Hepatic stellate cell (primary cell): ENCODE measurements at places on chromosomes 1 and 21.

- DNase-seq: no peak
Measured at GRCh38 chr1:1144122-1144842, 28.4 kb upstream of the C1orf159 start.

DNA sequence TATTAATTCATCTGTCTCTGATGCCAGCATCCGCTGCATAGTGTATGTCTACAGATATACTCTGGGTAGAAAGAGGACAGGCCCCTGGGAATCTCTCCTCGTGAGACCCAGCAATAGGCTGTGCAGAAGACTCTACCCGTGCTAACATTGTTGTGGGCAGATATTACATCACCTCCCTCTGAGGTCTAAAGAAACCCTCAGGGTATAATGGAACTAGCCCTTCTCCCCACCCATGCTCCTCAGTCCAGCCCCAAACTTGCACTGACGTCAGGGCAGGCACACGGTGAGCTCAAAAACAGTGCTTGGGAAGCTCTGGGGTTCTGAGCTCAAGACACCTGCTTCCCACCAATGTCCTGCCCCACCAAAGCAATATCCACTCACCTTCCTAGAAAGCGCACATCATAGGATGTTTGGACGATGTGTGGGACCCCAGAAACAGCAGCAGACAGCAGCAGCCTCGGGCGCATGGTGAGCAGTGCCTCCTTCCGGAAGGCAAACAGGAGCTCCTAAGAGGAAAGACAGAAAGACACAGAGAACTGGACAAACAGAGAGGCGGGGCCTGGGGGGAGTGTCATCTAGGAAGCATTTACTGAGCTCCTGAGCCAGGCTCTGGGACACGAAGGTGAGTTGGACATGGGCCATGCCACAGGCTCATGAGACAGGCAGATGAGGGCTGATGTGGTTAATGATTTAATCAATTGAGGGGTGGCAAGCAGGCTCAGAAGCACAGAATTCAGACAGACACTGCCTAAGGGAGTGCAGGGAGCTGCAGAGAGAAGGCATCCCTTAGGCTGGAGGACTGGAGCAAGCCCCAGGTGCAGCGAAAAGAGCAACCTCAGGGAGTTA lies 4.8 kb downstream of the OVGP1 start:
- no peak for DNase-seq

GRCh38 chr1:178541829-178542553 lies 29.1 kb downstream of the TEX35 start:
- DNase-seq: peak; percentile 46

GRCh38 chr1:3880429-3881192 lies 19.5 kb downstream of the C1orf174 start:
- no peak for DNase-seq

DNA sequence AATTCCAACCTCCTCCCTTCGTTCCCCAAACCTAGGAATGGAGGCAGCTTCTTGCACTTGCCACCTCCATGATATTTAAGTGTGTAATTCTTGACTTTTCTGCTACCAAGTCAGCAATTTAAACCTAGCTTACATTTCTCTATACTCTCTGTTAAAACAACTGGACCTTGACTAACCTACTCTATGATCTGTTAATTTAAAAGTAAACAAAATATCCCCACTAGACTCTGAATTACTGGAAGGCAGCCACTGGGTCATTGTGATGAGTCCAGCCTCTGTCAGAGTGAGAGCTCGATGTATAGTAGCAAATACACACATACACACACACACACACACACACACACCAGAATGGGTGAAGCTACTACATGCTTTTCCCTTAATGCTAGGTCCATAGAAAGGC lies 40.0 kb upstream of the DHCR24 start:
- DNase-seq: no peak

- DNase-seq: no peak
Measured at GRCh38 chr1:156682166-156682890, 5.1 kb upstream of the NES start.

GRCh38 chr1:209552406-209553264 lies 30.9 kb upstream of the CAMK1G start:
- DNase-seq: no peak

- DNase-seq: no peak
Measured at GRCh38 chr1:151502859-151503780, 8.1 kb upstream of the CGN start.

DNA sequence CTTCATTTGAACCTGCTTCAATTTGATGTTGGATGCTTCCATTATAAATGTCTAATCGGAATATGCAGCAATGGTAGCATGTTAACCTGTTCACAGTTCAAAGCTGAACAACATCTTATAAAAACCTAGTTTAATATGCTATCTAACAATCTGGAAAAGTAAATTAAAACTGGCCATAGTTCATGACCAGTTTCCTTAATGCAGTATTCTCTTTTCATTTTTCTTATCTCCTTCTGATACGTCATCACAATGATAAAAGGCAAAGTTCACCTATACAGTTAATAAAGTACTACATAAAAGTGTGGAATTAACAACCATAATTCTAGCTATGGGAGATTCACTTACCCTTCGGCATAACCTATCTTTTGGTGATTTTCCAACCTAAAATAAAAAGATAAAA lies 65.1 kb downstream of the IARS2 start:
- DNase-seq: no peak
